ENCODE measurements at places on chromosomes 2 and 18.

DNA sequence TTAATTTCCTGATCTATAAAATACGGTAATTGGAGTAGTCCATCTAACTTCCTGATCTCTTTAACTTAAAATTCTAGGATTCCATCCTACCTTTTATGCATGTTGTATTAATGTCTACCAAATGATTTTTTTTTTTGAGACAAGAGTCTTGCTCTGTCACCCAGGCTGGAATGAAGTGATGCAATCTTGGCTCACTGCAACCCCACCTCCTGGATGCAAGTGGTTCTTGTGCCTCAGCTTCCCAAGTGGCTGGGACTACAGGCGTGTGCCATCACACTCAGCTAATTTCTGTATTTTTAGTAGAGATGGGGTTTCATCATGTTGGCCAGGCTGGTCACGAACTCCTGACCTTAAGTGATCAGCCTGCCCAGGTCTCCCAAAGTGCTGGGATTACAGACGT is 47.8 kb downstream of the CFAP36 start:
- no peak for DNase-seq

DNA sequence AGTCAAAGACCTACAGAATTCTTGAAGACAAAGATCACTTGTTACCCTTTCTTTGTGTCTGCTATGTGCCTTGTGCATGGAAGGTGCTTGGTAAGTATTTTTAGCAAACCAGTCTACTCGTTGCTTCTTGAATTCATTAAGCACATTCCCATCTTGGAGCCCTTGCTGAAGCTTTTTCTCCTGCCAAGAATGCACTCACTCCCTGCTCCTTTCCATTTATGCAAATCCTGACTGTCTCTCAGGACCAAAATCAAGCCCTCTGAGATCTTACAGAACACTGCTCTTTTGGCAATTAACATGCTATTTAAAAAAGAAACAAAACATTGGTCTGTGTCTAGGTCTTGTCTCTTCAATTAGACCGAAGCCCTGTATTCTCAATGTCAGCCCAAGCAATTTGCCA is 75.8 kb downstream of the CLHC1 start:
- peak; percentile 42 for DNase-seq

GRCh38 chr2:3193443-3194330 is 183.9 kb downstream of the EIPR1 start:
- no peak for DNase-seq

DNA sequence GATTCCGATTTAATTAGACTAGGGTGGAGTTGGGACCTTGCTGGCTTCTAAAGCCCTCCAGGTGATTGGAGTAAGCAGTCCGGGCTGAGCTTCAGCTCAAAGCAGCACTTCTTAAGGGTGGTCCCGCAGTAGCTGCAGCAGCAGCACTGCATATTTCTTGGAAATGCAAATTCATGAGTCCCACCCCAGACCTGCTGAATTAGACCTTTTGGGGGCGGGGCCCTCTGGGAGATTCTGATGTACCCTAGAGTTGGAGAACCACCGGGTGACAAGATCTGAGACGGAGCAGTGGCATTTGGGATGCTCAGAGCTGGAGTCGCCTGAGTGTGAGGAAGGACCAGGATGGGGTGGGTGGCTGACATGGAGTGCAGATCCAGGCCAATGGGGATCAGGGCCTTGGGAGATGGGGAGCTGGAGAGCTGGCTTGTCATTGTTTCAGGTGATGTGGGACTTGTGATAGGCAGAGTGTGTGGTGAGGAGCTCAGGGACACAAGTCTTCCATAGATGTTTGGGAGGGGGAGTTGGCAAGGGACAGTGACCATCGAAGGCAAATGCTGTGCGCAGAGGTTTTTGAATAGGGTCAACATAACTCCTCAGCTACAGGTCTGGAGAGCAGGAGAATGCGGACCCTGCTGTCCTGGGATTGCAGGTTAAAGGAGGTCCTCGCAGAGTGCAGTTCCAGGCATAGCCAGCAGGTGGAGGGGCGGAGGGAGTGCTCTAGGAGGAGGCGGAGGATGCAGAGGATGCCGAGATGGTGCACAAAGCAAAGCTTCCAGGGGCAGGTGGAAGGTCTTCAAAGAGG is 130.9 kb upstream of the RAB12 start:
- DNase-seq, result peak; percentile 37

- no peak for DNase-seq
These were observed 17.1 kb upstream of the CAB39 start for GRCh38 chr2:230695551-230695950.
